ENCODE measurements at places on chromosomes 2 and 18. TPM values are rescaled to one million over a fixed set of nuclear protein-coding genes. Genes with fewer than 3 reads are reported as not detected.

Gene TUBA3E
- 0.10 TPM for total RNA-seq

Gene MARCHF7
- 68.2 TPM for total RNA-seq

DNA sequence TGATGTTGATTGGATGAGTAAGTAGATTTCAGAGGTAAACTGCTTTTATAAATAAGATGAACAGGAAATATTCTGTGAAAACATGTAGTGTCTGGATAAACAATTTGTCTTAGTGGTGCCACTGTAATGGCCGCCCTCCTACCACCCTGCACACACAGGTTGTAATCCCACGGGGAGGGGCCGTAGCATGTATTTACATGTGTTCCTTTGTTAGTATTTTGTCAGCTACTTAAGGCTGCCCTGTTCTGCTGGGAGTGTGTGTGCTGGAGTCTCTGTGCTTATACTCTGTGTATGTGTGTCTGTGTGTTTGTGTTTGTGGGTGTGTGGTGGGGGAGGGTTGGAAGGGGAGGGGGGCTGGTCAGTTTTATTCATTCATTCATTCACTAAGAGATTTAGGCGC is 5.1 kb downstream of the TSHZ1 start:
- DNase-seq, result no peak

DNA sequence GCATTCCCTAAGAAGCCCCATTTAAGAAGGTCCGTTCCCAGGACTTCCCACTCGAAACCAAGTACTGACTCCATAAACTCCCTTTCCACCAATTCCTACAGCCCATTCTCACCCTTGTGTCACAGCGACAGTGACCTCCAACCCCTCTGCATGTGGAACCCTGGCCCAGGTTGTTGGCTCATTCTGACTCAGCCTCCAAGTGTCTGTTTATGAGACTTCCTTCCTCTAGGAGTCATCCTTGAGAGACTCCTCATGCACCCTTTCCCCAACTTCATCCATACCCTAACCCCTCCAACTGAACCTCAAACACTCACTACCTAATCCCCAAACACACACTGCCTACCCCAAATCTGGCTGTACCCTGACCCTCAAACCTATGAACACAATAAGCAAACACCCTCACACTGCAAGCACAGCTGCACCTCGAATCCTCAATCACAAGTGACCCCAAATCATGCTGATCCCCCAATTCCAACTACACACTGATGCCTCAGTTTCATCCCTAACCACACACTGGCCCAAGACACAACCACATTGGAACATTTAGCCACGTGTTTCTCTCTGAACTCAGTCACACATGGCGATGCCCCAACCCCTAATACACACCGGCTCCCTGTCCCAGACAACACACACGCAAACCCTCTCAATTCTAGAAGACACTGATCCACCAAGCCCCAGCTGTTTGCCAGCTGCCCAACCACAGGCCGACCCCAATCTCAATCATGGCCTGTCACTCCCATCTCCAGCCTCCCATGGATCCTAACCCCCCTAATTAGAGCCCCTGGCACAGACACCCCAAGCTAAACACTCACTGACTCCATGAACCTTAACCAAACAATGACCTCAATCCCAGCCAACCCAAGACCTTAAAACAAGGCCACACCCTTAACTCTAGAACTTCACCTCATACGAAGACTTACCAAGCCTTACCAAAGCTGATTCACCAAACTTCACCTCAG is 219.6 kb downstream of the CYP26B1 start:
- no peak for DNase-seq

DNA sequence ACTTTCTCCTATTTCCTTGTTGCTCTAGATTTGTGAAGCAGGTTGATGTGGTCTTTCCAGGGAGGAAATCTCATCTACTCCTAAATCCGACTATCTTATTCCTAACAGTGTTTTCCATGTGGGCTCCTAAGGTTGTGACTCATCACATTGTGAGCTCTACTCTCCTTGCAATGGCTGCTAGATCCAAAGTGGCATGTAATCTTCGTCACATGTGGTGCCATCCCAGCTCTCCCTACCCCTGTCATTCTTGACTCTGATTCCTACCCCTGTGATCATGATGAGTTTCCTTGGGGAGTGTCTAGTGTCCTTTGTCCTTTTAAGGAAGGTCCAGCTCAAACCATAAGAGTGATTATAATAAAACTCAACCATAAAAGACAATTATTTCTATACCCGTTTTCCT is 47.3 kb upstream of the GULP1 start:
- DNase-seq, result no peak

GRCh38 chr18:68713796-68714195 is 1.1 kb downstream of the TMX3 start:
- no peak for DNase-seq

GRCh38 chr2:1492711-1493430 is 79.6 kb downstream of the TPO start:
- no peak for DNase-seq

DNA sequence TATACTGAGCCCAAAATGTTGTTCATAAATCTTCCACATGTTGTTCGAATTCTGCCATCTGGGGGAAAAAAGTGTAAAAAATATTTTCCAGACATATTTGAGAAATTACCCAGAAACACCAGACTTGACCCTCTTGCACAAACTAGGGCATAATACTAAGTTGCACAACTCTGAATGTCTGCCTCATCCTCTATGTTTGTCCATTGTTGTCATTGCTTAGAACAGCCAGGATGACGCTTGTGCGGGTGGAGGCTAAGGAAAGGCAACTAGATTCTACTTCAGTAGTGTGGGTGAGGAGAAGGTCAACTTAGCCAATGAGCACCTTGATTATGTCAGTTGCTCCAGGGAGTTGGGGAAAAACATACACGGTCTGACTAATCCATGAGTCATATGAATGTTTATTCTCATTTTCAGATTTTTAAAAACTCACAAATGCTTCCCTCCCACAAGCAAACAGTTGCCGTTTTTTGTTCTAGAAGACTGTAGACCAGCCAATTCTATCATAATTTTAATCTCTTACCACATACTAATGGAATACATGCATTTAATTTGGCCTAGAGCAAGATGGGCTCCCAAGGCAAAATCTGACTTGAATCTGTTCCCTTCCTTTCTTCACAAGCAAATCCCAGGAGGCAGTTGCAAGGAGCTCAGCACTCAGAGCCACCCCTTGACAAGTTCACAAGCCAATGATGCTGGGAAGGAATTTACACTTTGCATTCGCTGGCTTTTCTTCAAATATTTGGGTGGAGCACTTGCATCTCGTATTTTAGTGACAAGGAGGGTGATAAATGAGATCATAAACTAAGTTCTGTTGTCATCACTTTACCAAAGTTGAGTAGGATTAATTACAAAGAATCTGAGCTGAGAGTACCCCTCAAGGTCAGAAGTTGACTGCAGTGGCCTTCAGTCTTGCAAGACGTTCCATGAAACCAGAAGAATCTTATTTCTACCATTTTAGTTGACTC is 163.2 kb upstream of the TWIST2 start:
- DNase-seq, result peak; percentile 97

- no peak for DNase-seq
Measured at GRCh38 chr2:77397763-77398162, 124.4 kb downstream of the LRRTM4 start.

Measured in H4 (cell line).